ENCODE measurements at places on chromosomes 12 and 14.
A peak's percentile ranks its signal among the peaks of the same experiment; 100 is the strongest.

DNA sequence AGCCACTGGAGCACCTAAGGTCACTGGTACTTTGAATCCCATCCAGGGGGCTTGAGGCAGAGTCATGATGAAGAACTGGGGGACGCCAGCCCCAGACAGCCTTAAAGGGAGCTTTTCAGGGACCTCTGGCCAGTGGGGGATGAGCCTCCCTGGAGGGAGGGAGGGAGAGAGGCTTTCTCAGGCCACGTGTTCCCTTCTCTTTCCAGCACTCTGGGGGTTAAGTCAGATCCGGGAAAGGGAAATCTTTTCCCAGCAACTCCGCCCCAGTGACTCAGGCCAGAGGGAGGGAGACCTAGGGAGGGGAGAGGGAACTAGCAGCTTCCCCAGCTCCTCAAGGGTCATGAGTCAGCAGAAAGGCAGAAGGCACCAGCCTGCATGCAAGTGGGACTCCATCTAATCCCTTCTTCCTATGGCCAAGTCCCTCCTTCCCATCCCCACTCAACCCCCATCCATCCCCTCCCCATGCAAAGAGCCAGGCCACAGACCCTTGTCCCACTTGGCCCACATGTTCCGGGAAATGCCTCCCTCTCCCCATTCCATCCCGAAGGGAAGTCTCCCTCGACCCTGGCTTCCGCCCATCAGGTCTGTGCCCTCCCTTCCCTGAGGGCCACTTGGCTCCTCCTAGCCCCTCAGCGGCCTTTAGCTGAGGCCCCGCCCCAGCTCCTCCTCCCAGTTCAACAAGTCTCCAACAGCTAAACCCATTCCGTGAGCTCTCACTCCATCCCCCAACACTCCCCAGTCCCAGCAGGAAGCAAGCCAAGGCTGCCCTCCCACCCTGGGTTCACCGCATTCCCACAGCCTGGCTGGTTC lies 5.6 kb downstream of the TNFRSF1A start:
- peak; percentile 44 for DNase-seq

DNA sequence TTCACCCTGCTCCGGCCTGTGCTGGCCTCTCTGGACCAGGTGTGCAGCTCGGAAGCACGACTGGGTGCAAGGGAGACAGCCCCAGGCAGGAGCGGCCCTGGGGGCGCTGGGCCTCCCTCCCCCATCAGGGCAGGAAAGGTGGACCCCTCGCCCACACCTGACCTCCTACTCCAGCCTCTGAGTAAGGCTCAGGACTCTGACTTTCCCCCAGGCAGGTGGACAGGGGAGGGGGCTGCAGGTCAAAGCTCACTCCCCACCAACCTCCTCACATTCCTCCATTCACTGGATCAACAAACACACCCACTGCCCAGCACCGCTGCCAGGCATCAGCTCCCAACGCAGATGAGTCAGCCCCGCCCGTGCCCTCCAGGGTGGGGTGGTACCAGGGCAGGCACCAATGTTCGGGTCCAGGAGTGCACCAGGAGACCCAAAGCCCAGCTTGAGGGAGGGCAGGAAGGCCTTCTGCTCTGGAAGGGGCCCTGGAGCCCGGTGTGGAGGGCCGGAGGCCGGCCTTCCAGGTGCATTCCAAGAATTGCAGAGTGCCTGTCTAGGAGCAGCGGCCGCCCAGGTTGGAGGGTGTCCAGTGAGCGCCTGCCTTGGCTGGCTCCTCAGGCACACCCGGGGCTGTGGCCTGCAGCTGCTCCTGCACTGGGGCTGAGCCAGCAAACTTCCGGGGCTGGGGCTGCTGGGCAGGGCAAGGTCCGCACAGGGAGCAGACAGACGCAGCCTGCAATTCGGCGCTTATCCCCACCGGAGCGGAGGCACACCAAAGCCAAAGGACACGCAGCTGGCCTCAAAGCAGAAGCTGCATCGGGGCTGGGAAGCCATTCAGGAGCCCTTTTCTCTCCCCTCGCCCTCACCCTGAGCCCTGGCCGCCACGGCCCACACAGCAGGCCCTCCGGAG lies 1.6 kb upstream of the INF2 start:
- no peak for DNase-seq

DNA sequence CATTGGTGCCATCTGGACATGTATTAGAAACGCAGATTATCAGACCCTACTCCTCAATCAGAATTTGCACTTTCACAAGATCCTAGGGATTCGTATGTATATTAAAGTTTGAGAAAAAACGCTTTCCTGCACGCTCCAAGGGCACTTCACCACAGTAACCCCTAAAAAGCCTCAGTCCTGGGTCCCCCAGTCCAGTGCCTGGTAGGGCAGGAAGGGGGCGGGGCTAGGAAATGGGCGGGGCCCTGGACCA lies 369 bp downstream of the DEPDC4 start:
- no peak for DNase-seq

GRCh38 chr14:98198385-98198784 lies 1073.6 kb downstream of the BCL11B start:
- peak; percentile 68 for DNase-seq

DNA sequence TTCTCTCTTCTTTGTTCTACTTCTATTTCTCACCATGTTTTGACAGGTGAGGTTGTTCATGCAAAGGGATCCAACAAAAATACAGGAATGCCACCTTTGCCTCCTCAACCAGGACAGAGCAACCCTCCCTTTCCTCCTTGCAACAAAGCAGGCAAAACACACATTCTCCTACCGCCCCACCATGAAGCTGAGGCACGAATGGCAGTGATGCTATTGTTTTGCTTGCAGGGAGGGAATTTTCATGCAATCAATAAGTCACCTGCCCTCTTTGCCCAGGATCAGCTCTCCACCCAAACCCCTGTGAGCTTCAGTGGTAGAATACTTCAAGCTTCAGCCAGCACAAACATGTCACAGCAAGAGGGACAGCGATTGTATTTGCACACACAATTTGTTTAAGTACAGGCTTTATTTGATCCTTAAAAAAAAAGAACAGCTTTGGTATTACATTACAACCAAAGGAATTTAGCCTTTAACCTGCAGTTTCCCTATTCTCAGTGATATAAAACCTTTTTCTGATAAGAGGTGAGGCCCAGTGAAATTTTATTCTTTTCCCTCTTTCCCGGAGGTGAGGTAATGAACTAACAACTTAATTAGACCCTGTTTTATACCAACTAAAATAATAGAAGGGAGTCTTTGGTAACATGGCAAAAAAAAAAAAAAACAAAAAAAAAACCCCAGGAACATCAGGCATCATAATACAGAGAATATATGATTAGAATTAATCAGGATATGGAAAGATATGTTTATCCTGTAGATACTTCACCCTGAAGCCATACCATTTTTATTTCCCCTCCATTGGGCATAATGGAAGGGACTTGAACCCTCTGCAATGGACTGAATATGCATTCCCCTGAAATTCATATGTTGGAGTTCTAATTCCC lies 87.0 kb upstream of the EEA1 start:
- DNase-seq = no peak

DNA sequence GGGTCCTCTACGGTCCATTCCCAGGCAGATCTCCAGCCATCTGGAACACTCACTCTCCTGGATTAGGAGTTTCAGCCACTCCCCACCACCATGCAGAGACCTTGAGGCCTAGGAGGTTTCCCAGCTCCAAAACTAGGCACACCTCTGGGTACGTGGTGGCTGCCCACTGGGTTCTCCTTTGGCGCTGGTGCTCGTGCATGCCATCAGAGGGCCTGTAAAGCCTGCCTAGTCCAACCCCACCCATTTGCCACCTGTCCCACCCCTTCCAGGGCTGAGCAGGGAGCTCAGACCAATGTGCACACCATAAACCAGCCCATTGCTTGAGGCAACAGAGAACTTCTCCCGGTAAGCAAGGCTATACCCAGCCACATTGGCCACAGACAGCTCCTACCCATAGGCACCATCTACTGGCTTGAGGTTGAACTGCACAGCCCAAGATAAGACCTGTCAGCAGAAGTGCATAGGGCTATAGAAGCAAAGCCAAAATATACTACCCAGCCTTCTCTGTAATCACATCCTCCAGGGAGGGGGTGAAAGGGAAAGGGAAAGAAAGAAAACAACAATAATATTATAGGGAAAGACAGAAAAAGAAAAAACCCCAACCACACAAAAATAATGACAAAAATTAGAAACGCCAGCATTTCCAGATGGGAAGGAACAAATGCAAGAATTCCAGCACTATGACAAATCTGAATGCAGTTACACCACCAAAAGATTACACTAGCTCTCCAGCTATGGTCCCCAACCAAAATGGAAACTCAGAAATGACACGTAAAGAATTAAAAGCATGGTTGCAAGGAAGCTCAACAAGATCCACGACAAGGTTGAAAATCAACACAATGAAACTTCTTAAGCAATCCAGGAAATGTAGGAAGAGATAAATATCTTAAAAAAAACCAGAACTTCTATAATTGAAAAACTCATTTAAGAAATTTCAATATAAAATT lies 111.9 kb upstream of the CCDC175 start:
- no peak for DNase-seq

GRCh38 chr14:86954623-86955022 lies 1038.4 kb downstream of the GALC start:
- DNase-seq = no peak

GRCh38 chr12:6367969-6368892 lies 7.1 kb downstream of the SCNN1A start:
- DNase-seq = peak; percentile 19

- no peak for DNase-seq
Measured at GRCh38 chr14:81550001-81550637, 16.5 kb upstream of the SEL1L start.

DNA sequence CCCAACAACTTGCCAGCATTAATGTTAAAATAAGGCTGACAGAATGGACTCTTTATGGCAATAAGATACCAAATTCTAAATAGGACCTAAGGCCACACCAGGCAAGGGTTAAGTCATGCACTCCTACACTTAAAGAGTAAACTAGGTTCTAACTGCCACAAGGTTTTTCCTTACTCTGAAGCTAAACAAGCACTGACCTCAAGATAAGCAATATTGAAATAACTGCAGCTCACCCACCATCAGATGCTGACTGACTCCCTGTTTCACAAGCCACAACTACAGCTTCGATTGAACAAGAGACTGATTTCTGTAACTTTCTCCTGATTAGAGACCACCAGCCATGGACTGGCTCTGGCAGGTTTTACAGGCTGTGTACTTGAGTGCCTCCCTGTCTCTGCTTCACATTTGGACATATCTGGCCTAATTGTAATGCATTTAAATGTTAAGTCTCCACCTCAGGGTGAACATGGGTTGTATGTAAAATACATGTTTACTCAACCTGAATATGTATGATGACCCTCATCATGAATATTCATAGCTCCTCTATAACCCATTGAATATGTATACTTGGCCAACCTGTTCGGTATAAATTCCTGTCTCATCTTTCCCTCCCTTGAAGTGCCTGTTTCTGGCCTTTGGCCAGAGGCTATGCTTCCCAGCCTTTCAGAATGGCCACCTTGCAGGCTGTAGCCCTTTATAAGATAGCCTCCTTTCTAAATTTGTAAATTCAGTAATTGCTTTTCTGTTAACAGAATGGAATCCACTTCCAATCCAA lies 70.5 kb upstream of the DAAM1 start:
- DNase-seq = no peak
